ENCODE measurements at places on chromosomes 16 and 17. TPM values are rescaled to one million over a fixed set of nuclear protein-coding genes. Genes with fewer than 3 reads are reported as not detected.

OR1F1 gene
- total RNA-seq, result not detected

RARA gene
- total RNA-seq, result 15.8 TPM

PIK3R6 gene
- total RNA-seq, result 0.78 TPM

KRT26 gene
- total RNA-seq, result not detected

CAMTA2 gene
- 29.4 TPM for total RNA-seq

DNA sequence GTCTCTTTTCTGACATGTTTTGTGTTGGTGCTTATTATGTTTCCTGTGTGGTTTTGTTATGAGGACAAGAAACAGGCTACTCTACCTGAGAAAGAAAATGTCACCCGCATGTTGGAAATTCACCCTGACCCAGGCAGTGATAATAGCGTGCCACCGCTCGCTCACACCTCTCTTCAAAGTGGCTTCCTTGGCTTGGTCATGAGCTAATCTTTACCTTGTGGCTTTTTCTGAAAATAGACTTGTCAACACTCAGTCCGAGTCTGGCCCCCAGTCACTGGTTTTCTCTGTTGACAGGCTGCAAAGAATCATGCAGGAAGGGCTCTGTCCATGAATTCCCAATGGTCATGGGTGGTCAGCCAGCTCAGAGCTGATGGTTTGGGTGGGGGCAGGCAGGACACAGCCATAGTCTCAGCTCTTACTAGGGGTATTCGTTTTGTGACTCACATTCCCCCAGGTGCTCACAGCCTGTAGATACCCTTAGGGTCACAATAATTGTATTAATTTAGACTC is 121.3 kb upstream of the CACNG5 start:
- DNase-seq, result no peak

DNA sequence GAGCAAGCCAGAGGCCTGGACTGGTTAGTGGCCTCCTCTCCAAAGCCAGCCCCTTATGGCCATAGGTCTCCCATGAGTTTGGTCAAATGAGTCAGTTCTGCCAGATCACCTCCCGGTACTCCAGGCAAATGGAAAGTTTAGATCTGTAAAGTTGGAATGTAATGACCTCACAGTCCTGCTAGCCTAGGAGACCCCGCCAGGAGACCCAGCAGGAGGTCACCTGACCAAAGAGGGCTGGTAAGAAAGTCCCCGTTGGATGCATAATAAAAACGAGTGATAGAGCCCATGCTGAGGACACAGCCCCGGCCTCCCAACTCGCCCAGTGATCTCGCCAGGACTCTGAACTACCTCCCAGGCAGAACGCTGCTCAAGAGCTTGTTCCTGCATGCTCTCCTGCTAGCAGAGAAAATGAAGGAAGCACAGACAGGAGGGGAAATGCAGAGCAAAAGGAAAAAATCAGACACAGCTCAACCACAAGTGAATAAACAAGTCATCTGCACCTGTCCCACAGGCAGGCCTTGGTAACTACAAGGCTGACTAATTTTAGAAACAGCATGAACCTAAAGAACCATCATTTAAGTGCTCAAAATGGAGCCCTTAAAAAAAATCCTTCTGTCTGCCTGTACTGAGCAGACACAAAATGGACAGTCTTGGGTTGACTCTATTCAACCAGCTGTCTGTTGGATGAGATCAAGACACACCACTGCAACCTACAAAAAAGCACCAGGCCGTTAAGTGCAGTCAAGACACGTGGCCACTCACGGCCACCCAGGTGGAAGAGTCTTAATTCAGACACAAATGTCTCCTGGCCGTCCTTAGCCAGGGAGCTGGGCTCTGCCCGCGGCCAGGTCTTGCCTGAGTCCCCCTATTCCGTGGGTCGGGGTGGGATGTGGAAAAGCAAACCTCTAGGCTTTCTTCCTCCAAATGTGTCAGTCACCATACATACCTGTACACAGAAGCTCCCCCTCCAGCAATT is 9.2 kb downstream of the CDIP1 start:
- no peak for DNase-seq

- DNase-seq, result no peak
Measured at GRCh38 chr16:30088832-30089624, 2.7 kb downstream of the TBX6 start.

GRCh38 chr16:27319257-27319965 is 5.6 kb downstream of the IL4R start:
- no peak for DNase-seq

DNA sequence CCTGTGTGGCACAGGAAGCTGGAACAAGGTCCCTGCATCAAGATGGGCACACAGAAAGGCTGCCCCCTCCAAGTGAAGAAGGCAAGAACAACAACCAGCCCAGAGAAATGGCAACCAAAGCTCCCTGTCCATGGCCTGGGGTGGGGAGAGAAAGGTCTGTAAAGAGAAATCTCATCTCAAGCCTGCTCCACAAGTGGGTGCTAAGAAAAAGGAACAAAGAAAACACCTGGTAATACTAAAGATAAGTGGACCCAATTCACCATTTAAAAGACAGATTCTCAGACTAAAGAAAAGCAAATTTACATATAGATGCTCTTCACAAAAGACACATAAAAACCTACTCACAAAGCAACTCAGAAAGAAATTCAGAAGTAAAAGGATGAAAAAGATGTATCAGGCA is 107.4 kb downstream of the PARN start:
- DNase-seq, result no peak

- no peak for DNase-seq
Measured at GRCh38 chr16:62954144-62955032, 918.1 kb upstream of the CDH8 start.

- no peak for DNase-seq
Measured at GRCh38 chr16:29962344-29962994, 590 bp downstream of the TMEM219 start.

GRCh38 chr16:71781741-71782140 is 26.9 kb downstream of the AP1G1 start:
- DNase-seq, result no peak

GRCh38 chr17:1736348-1737281 is 6.1 kb upstream of the SERPINF2 start:
- DNase-seq, result peak; percentile 82

- DNase-seq, result no peak
Measured at GRCh38 chr17:77473615-77474226, 333.0 kb downstream of the SEC14L1 start.

DNA sequence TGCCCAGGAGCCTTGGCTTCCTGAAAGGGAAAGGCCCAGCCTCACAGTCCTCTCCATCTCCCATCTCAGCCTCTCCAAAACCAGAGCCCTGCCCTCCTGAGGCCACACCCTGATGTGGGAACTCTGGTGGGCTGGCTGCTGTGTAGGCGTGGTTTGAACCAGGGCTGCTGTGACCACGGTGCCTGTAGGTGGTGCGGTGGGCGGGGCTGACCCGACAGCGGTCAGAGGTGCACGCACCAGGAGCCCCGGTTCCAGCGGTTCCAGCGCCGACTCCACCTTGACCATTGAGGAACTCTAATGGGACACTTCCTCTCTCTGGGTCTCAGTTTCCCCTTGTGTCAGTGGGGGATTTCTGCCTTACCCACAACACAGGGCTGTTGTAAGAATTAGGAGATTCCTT is 2.4 kb downstream of the RAP1GAP2 start:
- no peak for DNase-seq

DNA sequence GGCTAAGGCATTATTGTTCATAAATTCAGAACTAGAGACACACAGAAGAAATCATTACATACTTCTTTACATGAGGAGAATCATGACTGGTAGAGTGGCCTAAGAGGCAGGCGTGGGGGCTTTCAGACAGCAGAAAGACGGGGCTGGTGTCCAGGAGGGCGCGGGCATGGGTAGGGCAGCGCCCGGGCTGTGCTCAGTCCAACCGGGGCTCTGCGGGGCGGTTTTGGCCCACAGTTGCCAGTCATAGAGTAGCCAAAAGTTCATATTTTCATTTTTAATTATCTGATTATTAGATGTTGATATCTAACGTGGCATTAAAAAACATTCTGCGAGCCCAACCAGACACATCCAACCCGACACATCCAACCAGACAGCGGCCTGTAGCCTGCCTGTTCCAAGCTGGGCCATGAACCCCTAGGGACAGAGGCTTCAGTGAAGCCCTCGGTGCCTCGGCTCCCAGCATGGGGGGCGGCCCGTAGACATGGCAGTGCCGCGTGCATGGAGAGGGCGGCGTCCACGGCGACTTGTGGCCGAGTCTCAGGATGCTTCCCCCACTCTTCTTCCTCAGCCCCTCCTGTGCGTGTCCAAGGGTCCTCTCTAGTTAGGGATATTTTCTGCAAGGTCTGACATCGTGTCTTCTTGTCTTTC is 162.4 kb upstream of the CHMP6 start:
- no peak for DNase-seq

GRCh38 chr17:78538033-78538776 is 39.0 kb downstream of the DNAH17 start:
- DNase-seq, result no peak

DNA sequence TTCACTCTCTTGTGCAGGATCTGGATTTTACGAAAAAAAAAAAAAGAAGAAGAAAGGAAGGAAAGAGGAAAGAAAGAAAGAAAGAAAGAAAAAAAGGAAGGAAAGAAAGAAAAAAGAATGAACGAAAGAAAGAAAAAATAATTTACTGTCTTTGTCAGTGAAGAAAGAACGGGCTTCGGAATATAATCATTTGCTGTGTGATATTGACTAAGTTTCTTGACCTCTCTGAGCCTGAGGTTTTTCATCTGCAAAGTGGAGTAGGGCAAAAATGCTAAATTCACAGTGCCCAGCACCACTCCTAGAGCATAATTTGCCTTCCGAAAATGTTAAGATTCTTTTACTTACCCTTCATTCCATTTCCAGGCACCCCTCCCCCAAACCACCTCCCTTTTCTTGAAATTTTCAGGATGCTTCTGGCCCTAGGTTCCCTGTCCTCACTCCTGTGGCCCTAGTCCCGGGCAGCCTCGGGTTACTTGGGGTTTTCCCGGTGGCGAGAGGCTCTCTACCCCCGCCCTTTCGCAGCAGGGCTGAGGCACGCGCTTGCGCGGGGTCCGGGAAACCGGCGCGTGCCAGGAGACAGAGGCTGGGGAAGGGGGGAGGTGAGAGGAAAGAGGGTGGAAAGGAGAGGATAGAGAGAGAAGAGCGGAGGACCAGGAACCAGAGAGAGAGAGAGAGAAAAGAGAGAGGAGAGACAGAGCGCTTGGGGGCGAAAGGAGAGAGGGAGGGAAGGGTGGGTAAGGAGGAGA is at the start of gene CNTNAP1:
TSS of gene CNTNAP1 (plus strand) at position 556 of the 746 bp plus-strand sequence. CDS start 299 bp downstream, outside the sequence.
- DNase-seq, result peak; percentile 72

GRCh38 chr16:86070484-86070883 is 171.5 kb downstream of the IRF8 start:
- DNase-seq, result no peak

DNA sequence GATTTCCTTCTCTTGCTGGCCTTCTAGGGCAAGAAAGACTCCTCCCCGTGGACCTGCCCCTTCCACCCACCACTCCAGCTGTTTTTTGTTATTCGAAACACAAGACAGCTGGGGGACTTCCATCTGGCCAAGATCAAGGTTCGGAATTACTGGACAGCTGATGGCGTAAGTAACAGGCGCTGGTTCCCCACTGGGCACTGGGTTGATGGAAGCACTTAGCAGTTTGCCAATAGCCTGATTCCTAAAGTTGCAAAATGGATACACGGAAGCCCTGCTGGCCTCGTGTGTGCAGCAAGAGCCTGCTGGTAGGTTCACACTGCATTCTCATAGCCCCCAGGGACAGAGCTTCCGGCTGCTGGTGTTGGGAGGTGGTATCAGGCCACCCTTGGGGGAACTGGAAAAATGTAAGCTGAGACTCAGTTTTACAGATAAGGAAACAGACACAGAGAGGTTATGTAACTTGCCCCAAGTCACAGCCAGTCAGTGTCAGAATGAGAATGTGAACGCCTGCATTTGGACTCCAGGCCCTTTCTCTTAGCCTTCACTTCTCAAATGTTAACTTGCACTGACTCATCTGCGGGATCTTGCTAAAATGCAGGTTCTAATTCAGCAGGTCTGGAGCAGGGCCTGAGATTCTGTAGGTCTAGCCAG is 171.7 kb downstream of the KATNIP start:
- peak; percentile 85 for DNase-seq

- DNase-seq, result peak; percentile 76
Measured at GRCh38 chr17:4573669-4574068, 10.7 kb upstream of the SMTNL2 start.

DNA sequence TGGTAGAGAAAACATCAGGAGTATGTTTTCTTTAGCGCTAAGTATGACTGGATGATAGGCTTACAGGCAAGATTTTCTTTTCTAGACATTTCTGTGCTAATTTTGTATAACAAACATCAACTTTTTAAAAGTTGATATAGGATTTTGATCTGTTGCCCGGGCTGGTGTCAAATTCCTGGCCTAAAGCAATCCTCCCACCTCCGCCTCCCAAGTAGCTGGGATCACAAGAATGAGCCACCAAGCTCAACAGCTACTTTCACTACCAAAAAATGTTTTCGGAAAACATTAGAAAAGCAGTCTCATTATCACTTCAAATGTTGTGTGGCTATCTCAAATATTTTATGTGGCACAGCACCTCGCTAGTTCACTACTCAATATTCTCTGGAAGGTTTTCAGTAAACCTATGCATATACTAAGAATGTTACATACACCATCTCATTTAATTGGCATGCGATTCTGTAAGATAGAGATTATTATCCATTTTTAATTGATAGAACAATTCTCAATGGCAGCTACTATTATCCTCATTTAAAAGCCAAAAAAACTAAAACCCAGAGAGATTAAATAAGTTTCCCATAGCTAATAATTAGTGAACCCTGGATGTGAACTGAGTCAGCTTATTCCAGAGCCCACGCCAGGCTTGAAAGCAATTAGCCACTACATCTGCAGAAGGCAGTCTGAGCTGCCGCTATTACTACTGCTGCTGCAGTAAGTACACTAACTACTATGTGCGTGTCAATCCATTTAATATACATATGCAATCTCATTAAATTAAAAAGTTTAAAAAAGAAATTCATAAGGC is 41.7 kb downstream of the CREBBP start:
- DNase-seq, result no peak

DNA sequence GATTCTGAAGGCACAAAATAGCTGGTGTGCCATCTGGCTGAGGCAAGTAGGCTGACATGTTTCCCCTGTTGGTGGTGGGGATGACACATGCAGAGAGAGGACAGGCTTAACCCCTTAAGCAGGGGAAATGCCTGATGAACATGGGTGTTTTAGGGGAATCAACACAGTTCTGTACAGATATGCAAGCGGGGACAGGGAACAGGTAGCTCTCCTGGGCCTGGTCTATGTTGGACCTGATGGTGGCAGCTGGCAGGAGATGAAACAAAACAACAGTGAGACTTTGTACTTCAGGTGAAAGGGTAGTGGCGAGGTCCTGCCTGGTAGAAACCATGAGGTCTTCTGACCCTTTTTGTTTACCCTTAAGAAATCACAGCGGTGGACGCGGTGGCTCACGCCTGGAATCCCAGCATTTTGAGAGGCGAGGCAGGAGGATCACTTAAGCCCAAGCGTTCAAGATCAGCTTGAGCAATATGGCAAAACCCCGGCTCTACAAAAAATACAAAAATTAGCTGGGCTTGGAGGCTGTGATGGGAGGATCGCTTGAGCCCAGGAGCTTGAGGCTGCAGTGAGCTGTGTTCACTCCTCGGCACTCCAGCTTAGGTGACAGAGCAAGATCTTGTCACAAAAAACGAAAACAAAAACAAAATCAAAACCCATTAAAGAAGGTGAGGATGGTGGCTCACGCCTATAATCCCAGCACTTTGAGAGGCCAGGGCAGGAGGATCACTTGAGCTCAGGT is 10.5 kb downstream of the OR1F1 start:
- no peak for DNase-seq
